ENCODE measurements at places on chromosomes 11 and 22. TPM values are rescaled to one million over a fixed set of nuclear protein-coding genes. Genes with fewer than 3 reads are reported as not detected.

- no peak overlapping the region for H3K27ac ChIP-seq
- no peaks in the 10 kb centered on the region for H3K4me1 ChIP-seq
These were observed 46.9 kb upstream of the PICALM start for GRCh38 chr11:86115542-86116385.

DNA sequence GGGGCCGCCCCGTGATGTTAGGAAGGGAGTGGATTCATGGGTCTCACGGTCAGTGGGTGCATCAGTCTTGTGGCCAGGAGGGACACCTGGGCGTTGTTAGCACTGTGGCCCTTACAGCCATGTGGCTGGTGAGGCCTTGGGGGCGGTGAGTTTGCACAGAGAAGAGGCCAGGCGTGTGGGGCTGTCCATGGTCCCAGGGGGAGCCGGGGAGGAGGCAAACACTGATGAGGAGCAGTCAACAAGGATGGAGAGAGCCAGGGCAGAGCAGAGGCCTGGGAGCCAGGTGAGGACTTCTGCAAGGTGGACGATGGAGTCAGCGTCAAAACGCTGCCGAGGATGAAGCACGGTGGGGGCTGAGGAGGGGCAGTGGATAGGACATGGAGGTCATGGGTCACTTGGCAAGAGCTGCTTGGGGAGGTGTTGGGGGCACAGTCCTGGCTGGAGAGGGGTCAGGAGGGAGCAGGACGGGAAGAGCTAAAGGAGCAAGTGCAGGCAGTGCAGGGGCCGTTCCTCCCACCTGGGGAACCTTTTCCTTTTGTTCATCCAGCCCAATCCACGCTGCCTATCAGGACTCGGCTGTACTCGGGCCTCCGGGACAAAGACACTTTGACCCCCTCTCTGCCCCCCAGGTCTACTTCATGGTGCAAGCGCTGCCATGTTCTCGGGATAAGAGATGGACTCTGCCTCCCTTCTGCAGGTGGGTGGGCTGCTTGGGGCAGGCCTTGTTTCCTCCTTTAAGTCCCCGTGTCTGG is 801.1 kb downstream of the TBC1D22A start:
- H3K4me1 ChIP-seq: no peaks in the 10 kb centered on the region
- no peak for DNase-seq
- H3K27me3 ChIP-seq: peaks cover 3% of the 10 kb centered on the region

- no peak for DNase-seq
- peaks cover 8% of the 10 kb centered on the region for H3K4me1 ChIP-seq
- no peak overlapping the region for H3K4me3 ChIP-seq
- no peaks in the 10 kb centered on the region for H3K36me3 ChIP-seq
These were observed 18.1 kb downstream of the DUSP8 start for GRCh38 chr11:1553808-1554594.

- H3K4me3 ChIP-seq: no peak overlapping the region
- H3K4me1 ChIP-seq: no peaks in the 10 kb centered on the region
- no peak overlapping the region for H3K27ac ChIP-seq
- no peak for DNase-seq
- no peaks in the 10 kb centered on the region for H3K27me3 ChIP-seq
These were observed 158.3 kb upstream of the SNX19 start for GRCh38 chr11:131074573-131074972.

GRCh38 chr22:39932918-39933649 is 27.1 kb upstream of the TMA7B start:
- no peaks in the 10 kb centered on the region for H3K36me3 ChIP-seq
- H3K4me1 ChIP-seq: no peaks in the 10 kb centered on the region
- H3K27me3 ChIP-seq: peaks cover 14% of the 10 kb centered on the region
- DNase-seq: no peak
- no peak overlapping the region for H3K27ac ChIP-seq
- H3K4me3 ChIP-seq: no peak overlapping the region

OR5AP2 gene
- total RNA-seq: not detected

All from adrenal gland (tissue), 19 donors.